ENCODE measurements at places on chromosomes 6 and 20.

GRCh38 chr20:53205046-53205445 is 232.9 kb downstream of the TSHZ2 start:
- DNase-seq: no peak

- DNase-seq: no peak
Measured at GRCh38 chr6:113511100-113511499, 346.0 kb upstream of the MARCKS start.

GRCh38 chr6:31837369-31838113 is 10.0 kb downstream of the HSPA1B start:
- no peak for DNase-seq

GRCh38 chr6:170029416-170030283 is 261.2 kb downstream of the DLL1 start:
- DNase-seq: no peak

- DNase-seq: no peak
Measured at GRCh38 chr6:55069132-55069781, 105.1 kb upstream of the HCRTR2 start.

DNA sequence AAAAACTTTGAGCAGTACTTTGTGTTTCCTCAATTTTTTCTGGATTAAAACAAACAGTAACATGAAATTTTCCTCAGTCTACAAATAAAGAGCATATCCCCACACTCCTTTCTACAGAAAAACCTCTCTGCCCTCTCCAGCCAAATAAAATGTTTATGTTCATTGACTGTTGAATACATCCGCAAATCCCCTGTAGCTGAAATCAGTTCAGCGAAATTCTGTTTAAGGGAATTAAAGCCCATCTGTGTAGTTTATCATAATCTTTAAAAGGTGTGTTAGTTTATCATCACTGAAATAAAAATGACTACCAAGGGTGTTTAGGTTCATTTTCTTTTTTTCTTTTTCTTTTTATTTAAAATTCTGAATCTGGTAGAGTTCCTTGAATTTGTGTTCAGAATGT is 157.8 kb upstream of the RUNX2 start:
- no peak for DNase-seq

DNA sequence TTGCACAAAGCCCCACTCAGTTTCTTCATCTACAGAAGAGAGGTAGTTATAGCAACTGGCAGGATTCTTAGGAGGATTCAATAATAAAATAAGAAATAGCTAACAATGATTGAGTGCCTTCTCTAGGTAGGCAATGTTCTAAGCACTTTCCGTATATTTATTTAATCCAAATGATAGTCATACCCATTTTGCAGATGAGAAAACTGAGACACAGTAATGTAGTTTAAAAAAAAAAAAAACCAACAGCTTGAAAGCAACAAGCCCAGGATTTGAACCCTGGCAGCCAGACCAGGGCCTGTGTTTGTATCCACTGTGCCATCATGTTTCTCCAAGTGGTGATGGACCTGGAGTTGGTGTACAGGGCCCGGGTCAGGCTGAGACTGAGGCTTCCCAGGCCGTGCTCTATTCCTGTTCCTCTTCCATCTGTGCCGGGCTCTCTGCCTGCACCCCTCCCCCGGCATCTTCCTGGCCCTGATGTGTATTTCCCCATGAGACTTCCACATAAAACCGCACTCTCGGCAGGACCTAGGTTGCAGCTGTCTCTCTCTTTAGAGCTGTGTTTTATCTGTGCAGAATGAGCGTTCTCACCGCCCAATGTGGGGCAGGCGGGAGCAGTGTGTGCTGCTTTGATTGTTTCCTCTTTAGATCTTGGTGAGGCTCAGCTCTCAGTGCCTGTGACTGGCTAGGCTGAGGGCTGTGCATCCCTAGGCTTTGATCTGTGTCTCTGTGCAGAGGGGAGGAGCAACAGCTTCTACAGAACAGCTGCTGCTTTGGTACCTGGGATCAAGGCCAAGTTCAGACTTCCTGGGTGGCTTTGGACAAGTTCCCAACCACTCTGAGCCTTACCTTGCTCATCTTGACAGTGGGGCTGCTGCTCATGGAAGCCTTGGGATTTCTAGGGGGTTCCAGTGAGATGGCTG is 49.5 kb downstream of the TOX2 start:
- DNase-seq: no peak

- no peak for DNase-seq
Measured at GRCh38 chr6:138652824-138653223, 120.7 kb upstream of the CCDC28A start.

DNA sequence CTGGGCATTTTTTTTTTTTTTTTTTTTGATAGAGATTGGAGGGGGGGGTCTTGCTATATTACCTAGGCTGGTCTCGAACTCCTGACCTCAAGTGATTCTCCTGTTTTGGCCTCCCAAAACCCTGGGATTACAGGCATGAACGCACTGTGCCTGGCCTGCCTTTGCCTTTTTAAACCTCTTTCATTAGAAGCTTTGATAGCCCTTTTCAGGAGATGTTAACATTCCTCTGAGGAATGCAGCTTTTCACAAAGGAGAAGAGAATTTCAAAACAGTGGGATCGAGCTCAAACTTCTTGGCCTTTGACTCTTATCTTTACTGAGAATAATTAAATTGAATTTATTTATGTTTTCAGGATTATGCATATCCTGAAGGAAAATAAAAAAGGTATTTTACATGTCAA is 31.3 kb downstream of the SLC26A8 start:
- no peak for DNase-seq

- no peak for DNase-seq
Measured at GRCh38 chr6:31737991-31738979, 1.5 kb upstream of the MSH5 start.

DNA sequence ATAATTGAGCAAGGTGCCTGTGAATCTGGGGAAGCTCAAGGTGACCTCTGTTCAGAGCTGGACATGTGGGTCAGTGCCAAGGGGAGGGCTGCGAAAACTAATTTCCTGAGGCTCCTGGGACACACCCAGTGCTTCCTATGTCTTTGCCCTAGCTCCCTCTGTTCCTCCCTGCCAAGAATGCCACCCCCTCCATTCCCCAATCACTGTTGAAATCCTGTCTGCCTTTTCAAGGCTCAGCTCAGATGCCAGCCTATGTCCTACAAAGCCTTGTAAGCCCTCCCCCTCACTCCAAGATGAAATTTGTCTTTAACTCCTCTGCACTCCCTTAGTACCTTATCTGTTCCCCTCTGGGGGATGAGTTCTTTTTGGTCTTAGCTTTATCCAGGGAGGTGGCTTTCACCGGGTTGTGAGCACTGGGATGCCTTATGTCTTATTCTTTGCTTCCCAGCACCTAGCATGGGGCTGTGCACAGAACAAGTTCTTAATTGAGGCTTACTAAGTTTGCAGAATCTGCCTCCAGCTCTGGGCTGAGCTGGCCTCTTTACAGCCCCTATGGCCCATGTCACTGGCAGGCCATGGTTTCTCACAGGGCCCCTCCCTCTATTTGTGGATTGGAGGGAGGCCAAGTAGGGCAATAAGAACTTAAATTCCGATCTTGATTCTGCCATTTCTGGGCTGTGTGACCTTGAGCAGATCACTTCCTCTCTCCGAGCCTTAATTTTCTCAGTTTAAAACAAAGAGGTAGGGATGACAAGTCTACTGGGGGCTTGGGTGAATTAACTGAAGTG is 51.5 kb upstream of the EPB41L1 start:
- no peak for DNase-seq

GRCh38 chr6:69116658-69117057 is 481.6 kb downstream of the ADGRB3 start:
- DNase-seq: no peak

GRCh38 chr6:26123675-26123946 is 36.4 kb downstream of the HFE start:
- no peak for DNase-seq

DNA sequence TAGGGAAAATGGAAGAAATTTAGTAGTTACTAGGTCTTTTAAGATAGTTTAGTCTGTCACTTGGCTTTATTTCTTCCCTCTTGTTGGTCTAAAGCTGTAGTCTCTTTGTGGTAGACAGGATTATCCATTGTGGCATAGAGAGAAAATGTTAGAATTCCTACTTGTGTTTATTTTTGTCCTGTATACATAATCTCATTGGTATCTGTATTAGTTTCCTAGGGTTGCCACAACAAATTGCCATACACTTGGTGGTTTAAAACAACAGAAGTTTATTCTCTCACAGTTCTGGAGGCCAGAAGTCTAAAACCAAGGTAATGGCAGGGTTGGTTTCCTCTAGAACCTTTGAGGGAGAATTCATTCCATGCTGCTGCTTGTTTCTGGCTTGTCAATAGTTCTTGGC is 119.4 kb downstream of the ZFAND3 start:
- no peak for DNase-seq

DNA sequence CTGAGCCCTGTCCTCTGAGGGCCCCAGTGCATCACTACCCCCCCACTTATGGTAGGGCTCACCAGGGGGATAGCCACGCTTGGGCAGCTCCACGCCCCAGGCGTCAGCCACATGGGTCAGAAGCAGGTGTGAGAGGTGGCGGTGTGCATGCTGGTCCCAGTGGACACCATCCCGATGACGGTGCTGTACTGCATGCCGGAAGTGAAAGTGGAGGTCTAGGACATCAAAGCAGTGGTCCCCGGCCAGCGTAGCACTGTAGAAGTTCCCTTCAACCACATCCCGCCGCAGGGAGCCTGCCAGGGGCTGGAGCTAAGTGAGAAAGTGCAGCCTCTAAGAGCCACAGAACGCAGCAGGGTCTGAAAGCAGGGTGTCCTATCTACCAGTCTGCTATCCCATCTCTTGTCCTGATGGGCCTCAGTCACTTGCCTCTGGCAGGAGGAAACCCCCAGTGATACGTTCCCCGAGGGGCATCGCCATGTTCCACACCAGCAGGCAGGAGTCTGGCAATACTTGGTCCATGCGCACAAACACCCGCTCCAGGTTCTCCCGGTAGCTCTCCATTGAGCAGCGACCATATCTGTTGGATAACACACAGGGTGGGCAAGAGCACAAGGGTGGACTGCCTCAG is 2.2 kb downstream of the PCED1A start:
- peak; percentile 92 for DNase-seq

GRCh38 chr20:61631751-61632150 is 379.7 kb downstream of the CDH4 start:
- no peak for DNase-seq

DNA sequence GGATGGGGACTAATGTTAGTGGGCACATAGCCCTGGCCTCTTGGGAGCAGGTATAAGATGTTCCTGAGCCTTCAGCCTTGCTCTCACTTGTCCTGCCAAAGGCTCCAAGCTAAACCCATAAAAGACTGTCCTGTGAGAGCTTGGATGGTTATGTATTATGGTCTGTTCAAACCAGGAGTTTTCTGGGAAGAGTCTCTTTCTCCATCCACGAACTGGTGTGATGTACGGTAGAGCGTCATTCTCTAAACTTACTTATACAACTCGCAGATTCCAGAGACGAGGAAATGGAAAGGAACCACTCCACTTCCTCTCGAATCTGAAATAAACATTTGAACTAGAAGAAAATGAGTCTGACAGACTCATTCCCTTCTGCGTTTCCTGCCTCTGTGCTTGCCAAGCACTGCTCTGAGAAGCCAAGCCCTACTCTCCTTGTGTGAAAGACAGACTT is 5.3 kb downstream of the SOBP start:
- DNase-seq: no peak

DNA sequence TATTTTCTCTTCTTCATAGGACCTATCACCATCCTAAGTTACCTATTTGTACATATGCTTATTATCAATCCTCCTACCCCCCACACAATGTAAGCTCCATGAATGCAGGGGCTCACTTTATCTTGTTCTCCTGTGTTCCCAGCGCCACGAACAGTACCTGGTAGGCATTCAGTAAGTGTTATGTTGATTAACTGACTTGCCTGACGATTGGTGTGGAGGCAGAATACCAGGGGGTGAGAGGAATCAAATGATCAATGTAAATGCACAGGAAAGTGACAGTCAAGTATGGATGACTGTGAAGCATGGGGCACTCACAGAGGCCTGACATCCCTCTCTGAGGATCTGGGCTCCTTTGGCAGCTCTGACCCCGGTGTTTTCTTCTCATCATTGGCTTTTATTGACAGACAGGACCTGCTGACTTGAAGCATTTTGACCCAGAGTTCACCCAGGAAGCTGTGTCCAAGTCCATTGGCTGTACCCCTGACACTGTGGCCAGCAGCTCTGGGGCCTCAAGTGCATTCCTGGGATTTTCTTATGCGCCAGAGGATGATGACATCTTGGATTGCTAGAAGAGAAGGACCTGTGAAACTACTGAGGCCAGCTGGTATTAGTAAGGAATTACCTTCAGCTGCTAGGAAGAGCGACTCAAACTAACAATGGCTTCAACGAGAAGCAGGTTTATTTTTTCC is 6.1 kb upstream of the IFT52 start:
- no peak for DNase-seq

- DNase-seq: no peak
Measured at GRCh38 chr6:36098920-36099647, 31.2 kb upstream of the MAPK13 start.

GRCh38 chr6:157873735-157874344 is 50.8 kb downstream of the SNX9 start:
- DNase-seq: no peak

DNA sequence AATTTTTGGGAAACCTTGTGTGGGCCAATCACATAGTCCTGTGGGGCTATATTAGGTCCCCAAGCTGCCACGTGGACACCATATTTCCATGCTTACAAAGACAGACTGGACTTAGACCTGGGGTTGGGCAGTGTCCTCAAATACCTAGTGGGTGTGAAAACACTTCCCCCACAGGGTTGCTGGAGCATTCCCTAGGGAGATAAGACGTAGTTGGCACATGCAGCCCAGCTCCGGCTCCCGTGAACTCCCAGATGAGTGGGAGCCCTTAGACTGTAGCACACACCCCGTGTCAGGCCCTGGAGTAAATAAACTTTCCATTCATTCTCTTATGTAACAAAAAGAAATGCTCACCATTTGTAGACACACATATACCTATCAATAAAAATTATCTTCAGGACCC is 14.2 kb downstream of the KCNG1 start:
- DNase-seq: no peak

DNA sequence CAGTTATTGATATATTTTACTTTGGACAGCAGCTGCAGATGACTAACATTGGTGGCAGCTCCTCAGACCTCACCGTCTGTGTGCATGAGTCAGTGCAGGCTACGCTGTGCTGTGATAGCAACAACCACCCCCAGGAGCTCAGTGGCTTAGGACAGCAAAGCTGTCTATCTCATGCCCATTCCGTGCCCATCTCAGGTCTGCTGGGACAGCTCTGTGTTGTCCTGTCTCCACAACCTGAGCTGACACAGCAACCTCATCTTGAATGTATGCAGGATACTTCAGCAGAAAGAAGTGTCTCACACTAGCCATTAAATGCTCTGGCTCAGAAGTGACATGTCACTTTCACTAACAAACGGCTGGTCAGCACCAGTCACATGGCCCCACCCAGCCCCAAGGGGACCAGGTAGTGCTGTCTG is 47.7 kb downstream of the BANF2 start:
- DNase-seq: no peak

- DNase-seq: no peak
Measured at GRCh38 chr6:151501511-151502136, 7.8 kb downstream of the CCDC170 start.

- no peak for DNase-seq
Measured at GRCh38 chr20:13786143-13786828, 1.5 kb downstream of the NDUFAF5 start.

- no peak for DNase-seq
Measured at GRCh38 chr6:20402342-20403069, 827 bp downstream of the E2F3 start.

GRCh38 chr6:28208111-28208659 is 16.9 kb upstream of the ZSCAN9 start:
- no peak for DNase-seq
